ENCODE measurements at places on chromosomes 6 and 20.

DNA sequence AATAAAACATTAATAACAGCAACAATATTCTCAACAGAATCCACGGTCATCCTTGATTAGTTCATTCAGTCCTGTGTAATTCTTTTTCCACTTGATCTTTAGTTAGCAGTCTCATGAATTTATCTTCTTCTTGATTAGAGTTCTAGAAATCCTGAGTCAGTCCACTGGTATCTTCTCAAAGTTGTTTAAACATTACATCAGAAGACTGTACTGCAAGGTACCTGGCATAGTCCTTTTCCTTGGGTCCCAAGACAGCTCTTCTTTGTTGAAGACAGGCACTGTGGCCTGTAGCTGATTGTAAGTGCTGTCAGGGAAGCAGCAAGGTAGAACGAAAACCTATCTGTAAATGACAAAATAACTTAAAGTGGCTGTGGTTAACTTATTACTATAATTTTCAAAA is 11.8 kb downstream of the MAP3K4 start:
- DNase-seq = no peak

DNA sequence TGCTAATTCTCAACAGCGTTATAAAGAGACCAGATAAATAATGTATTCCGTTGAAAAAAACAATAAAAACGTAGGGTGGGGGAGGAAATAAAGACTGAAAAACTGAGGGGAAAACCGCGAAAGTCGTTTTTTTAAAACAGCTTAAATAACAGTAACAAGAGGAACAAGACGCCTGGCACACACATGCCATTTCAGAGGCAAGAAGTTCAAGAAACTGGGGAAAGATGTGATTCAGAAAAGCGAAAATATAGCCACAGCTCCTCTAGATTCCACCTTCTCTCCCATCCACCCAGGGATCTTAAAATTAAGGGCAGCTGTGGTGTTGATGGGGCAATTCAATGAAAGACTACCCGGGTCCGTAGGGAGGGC is 1.3 kb downstream of the EPB41L2 start:
- no peak for DNase-seq

GRCh38 chr6:87972279-87972678 is 75.4 kb upstream of the SPACA1 start:
- DNase-seq = no peak

GRCh38 chr6:166460473-166461437 is 78.0 kb upstream of the MPC1 start:
- no peak for DNase-seq

- DNase-seq = no peak
Measured at GRCh38 chr20:11660673-11661072, 257.0 kb upstream of the BTBD3 start.

DNA sequence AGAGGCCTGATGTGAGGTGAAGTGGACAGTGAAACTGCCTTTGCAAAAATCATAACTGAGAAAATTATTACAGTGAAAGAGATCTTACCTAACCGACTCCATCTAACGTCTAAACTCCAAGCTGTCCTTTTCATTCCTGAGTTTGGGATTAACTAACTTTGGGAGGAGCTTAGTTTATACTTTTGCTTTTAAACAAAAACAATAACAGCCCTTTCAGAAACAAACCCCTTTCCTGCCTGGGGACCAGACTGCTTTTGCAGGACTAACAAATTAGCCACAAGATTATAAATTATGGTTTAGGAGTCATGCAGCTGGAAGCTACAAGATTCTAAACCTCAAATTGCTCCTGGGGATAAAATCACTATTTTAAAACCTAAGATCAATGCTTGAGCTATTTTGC is 38.6 kb upstream of the HFE start:
- DNase-seq = no peak

GRCh38 chr6:125195526-125195925 is 42.0 kb downstream of the TPD52L1 start:
- DNase-seq = no peak

Data from HEK293T (cell line).